Peyer's patch (tissue), 4 donors: ENCODE measurements at places on chromosomes 11 and 22. TPM values are rescaled to one million over a fixed set of nuclear protein-coding genes. Genes with fewer than 3 reads are reported as not detected.

CRYBB2 gene
- 1.6 TPM for total RNA-seq

- no peak for DNase-seq
Observed at GRCh38 chr11:19922689-19923035, 210.0 kb downstream of the NAV2 start.

- no peak for DNase-seq
Observed at GRCh38 chr11:59629996-59630395, 14.4 kb upstream of the OSBP start.

- DNase-seq: no peak
Observed at GRCh38 chr22:33569018-33569417, 351.3 kb downstream of the LARGE1 start.
